ENCODE measurements at places on chromosomes 2 and 18.

DNA sequence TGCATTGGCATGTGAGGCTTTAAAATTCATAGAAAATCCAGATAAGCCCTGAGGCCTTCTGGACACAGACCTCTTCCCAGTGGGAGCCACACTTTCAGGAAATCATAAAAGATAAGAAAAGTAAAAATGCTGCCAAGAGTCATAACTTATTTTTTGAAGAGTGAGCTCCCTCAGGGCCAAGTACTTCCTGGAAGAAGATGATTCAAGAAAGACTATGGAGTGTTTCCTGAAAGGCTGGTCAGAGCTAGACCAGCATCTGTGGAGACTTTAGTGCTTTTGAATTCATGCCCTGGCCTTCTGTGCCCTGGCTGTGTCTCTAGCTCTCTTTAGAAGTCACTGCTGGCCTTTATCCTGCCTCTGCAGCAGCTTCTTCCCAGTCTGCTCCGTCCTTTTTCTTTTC, 6.4 kb upstream of the XDH start:
- no peak for DNase-seq

GRCh38 chr18:47035156-47035671, at the start of gene ELOA2:
Gene ELOA2 (minus strand): TSS chr18:47035621. CDS start chr18:47035264, 357 bp downstream.
- no peak for DNase-seq

DNA sequence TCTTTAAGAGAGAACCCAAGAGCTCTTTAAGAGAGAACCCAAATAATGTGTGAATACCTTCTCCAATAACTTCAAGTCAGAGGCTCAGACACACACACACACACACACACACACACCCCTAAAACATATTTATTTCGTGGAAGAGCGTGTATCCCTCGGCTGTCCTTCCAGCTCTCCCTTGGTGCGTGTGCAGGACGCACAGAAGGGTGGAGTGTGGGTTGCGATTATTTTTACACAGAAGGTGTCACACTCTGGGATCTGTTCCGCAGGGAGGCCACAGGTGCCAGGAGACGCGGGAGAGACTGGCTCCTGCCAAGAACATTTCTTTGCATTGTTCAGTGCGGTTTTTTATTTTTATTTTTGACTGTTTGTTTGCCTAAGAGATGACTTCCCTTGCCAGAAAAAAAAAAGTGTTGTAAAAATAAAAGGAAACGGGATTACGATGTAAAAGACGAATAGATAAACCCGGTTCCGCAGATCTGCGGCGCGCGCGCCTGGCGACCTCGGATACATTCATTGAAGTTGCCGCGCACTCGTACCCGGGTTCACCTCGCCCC, 47.3 kb upstream of the ATP6V1B1 start:
- DNase-seq: no peak

GRCh38 chr2:219173176-219173575, 3.3 kb upstream of the SLC23A3 start:
- DNase-seq: no peak

GRCh38 chr18:62327977-62328376, 2.9 kb downstream of the TNFRSF11A start:
- DNase-seq: no peak

- DNase-seq: no peak
These were observed 64.1 kb upstream of the CNGA3 start for GRCh38 chr2:98282109-98282508.

DNA sequence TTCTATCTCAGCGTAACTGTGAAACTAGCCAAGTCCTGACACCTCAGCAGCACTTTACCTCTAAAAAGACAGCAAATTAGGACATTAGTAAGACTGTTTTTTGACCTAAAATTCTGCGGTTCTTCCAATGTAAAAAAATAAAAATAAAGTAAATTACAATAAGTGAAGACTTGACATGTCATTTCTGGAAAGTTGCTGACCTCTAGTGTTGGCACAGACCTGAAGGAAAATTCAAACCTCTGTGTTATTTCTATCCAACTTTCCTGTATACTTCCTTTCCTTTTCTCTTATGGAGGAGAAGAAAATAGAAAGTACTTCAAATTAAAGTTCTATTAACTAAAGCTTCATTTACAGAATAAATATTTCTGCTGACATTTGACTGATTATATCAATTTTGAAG, 110.6 kb downstream of the TMEM182 start:
- DNase-seq: no peak
